NCI-H146 (cell line): ENCODE measurements at places on chromosomes 1 and 21.
A peak's percentile ranks its signal among the peaks of the same experiment; 100 is the strongest.

DNA sequence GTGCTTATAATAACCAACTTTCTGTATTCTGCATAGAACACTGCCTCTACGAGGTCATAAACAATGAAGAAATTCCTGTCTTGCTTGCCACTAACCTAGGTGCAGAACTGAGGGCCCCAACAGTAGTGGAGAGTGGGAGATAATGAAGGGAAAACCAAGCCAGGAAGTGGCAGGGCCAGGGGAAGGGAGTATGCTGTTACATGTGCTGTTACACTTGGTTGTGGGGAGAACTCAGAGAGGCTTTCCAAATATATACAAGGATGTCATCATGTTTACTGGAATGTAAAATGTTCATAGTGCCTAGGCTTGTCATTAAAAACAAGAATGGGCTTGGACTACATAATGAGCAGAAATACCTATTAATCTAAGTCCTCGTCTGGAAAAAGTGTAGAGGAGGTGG, 31.1 kb downstream of the NHLH2 start:
- no peak for DNase-seq

DNA sequence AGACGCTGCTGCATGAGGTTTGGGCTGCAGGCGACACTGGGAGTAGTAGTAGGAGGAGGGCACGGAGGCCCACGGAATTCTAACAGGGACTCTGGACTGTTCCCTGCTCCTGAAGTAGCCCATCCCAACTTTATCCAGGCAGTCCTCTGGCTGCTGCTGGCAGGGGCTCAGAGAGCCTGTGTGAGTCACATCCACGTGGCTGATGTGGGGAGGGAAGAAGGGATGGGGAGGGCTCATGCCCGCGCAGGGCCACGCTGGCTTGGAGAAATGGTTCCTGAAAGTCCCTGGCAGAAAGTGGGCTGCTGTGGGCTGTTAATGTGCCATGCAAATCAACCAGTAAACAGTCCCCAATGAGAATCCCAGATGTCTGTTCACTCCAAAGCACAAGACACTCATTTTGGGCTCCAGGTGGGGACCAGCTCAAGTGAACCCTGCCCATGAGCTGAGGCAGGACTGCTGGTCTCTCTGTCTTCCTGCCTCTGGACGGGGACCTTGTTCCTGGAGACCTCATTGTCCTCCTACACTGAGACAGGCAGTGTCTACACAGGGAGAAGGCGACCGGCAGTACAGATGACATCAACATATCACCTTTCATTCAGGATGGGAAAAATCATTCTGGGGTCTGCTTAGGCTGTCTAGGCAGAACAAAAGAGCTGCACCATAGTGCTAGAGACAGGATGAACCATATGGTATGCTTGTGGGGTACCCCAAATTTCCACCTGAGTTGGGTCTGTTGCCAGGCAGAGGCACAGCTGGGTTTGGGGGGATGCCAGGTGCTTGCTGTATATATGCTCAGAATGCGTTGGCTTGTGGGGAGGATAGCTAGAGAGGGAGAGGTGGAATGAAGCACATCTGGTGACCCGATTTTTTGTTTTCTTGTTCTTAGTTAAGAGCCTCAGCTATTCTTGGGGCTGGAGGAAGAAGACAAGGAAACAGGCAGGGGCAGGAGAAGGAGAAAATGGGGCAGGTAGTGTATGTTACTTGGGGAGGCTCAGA, 57.9 kb upstream of the FMOD start:
- no peak for DNase-seq

GRCh38 chr1:155504207-155504606, 58.4 kb downstream of the ASH1L start:
- peak; percentile 18 for DNase-seq

- DNase-seq: no peak
Measured at GRCh38 chr1:30461640-30462039, 261.7 kb downstream of the MATN1 start.

DNA sequence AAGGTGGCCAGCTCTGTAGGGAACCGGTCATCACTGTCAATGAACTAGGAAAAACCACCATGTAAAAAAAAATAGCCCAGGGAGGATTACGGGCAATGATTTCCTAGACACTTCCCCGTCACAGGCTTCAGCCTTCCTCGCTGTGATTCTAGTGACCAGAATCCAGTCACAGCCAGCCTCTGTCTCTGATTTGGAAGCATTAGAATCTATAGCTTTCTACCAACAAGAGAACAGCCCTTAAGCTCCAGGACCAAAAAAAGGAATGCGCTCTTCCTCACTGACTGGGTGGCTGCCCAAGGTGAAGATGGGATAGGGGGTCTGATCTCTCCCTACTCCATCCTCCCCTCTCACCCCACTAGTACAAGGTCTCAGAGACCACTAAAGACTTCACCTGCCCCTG, 67.2 kb downstream of the TEX35 start:
- DNase-seq: no peak

DNA sequence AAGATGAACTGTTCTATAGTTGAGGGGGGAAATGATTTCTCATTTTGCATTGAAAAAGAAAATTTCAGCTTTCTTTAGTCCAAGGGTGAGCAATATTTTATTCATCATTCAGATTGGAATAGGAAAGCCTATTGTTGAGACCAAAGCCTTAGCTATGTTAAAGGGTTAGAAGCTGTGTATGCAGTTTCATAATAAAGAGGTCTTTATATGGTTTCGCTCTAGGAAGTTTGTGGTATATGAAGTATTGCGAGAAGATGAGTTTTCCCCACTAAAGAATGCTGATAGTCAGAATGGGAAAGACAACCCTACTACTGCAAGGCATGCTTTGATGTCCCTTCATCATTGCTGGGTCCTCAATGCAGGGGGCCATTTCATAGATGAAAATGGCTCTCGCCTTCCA, 28.6 kb downstream of the UAP1 start:
- DNase-seq: no peak

- DNase-seq: no peak
Measured at GRCh38 chr1:6570987-6571386, 8.8 kb upstream of the ZBTB48 start.

DNA sequence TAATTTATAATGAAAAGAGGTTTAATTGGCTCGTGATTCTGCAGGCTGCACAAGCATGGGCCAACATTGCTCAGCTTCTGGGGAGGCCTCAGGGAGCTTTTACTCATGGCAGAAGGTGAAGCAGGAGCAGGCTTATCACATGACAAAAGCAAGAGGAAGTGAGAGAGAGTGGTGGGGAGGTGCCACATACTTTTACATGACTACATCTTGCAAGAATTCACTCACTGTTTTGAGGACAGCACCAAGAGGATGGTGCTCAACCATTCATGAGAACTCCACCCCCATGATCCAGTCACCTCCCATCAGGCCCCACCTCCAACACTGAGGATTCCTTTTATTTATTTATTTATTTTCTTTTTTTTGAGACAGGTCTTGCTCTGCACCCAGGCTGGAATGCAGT, 5.5 kb upstream of the PLEKHM2 start:
- DNase-seq: no peak
